ENCODE measurements at places on chromosomes 5 and 9.

DNA sequence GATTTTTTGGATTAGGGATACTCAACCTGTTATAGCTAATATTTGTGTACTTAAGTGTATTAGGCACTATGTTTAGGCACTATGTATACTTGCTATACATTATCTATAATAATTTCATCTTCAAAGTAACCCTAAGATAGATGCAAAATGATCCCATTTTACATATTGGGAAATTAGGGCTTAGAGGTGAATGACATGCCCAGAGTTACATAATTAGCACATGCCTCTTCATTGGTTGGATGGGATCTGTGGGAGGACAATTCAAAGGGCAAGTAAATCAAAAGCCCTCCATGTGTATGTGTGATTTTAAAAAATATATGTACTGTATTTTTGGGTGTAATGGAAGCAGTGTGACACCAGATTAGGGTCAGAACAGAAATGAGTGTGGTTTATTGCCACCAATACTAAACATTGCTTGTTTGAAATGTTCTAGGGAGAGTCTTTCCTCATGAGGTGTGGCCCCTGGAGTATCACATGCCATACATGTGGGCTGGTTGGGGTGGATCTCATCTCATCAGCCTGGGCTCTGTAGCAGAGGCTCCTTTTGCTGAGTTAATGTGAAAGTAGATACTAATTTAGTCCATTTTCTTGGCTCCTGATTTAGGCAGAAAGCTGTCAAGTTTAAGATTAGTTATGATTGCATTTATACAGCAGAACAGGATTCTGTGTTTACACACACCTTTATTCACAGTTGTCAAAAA is 5.5 kb downstream of the C9orf85 start:
- no peak for DNase-seq

GRCh38 chr5:142283304-142283703 is 41.5 kb downstream of the SPRY4 start:
- no peak for DNase-seq

DNA sequence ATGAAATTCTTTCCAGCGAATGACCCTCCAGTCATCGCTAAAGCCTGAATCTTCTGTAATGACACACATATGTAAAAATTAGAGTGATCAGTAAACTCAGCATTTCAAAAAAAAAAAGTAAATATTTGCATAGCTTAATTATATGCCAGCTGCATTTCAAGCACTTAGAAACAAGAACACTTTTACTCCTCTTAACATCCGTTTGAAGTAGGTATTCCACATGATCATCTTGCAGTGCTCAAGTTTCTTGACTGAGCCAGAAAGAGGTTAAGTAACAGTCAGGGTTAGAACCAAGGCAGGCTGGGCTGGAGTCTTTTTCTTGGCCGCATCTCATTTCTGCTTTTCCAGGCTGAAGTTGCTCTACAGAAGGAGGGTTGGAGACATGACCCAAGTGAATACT is 27.6 kb downstream of the EGFLAM start:
- DNase-seq: no peak

DNA sequence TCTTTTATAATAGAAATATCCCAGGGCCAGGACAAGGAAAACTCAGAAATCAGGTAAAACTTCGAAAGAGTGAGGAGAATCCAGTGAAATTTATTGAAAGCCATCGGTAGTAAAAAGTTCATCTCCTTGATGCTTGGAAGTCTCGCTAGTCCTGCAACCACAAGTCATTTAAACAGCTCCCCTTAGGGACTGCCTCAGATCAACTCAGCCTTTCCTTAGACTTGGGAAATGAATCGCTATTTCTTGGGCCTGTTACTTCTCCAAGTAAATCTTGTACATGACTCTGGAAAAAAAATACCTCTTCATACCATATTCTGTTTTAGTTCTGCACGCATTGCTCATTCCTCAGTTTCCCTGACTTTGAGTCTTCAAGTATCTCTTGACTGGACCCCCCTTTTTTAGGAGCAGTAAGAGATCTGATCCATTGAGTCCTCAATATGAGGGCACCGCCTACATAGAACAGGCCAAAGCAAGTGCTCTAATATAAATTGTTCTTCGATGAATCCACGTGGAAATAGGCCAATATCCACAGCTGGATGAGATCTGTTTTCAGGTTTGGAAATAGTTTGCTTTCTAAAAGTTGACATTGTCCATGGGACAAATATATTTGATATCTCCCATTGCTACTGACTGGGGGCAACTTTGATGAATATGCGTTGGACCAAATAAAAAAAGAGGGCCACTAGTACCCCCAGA is 114.2 kb downstream of the PRDM6 start:
- DNase-seq: no peak

DNA sequence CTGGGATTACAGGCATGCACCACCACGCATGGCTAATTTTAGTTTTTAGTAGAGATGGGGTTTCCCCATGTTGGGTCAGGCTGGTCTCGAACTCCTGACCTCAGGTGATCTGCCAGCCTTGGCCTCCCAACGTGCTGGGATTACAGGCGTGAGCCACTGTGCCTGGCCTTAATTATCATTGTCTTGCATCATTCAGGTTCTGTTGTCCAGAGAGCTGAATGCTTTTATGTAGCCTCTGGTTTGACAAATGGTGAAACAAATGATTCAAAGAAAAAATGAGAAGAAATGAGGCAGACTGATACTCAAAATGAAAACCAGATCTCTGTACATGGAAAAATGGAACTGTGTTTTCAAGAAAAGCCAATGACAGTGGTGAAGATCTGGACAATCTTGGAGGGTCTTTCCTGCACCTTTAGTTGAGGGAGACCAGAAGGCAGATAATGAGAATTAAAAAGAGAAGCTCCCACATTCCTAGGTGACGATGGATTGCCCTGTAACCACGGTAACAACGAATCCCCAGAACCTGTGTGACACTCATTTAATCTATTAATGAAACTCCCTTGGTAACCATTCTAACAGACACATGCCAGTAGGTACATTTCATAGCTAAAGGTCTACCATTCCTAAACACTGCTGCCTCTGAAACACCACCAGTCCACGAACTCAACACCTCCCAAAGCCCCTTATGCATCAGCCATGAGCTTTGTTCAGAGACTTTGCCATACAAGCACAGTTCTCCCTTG is 1.6 kb downstream of the TEX48 start:
- DNase-seq: no peak

DNA sequence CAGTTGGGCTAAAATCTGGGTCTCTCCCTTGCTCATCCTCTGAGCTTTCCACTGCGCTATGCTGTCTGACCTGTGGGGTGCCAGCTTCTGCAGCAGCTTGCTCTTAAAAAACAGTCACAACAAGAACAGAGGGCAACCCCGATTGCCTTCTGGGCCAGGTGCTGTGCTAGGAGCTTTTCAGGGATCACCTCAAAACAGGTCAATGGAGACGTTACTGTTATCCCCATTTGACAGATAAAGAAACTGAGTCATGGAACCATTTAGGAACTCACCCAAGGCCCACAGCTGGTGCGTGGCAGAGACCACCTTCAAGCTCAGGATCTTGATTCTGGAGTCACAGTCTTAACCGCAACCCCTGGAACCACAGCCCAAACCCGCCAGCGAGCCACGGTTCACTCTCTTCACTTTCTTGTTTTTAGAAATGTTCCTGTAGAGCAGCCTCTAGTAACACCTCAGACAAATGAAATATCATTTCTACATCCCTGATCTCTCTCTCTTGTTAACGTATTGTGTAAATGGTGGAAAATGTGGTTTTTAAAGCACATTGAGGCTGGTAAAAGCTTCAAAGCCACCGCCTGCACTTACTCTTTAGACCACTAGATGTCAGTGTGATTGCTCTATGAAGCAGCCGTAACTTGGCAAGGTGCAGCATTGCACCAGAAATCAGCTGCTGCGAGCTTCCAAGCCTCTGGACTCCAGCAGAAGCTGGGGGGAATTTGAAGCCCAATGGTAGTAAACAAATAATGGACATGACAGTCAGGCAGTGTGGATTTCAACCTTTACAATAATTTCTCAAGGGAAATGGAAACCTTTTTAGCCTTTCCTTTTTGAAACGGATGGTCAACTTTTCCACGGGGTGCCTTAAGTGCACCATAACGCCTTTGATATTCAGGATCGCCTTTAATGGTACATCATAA is 1.7 kb downstream of the FYB1 start:
- DNase-seq: peak; percentile 46

DNA sequence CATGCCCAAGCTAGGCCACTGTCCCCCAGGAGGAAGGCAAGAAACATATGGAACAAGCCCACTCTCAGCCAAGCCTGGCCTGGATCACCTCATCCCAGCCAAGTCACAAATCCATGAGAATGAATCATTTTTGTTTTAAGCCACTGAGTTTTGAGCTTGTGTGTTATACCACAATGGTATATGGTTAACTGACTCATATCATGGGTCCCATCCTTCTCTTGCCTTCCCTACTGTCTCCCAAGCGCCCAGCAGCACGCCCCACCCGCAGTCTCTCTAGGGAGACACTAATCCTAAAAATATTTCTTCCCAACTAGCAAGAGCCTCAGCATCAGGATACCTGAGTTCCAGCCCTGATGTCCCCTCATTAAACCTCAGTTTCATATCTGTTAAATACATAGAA is 248.1 kb downstream of the CDK5RAP2 start:
- DNase-seq: no peak

DNA sequence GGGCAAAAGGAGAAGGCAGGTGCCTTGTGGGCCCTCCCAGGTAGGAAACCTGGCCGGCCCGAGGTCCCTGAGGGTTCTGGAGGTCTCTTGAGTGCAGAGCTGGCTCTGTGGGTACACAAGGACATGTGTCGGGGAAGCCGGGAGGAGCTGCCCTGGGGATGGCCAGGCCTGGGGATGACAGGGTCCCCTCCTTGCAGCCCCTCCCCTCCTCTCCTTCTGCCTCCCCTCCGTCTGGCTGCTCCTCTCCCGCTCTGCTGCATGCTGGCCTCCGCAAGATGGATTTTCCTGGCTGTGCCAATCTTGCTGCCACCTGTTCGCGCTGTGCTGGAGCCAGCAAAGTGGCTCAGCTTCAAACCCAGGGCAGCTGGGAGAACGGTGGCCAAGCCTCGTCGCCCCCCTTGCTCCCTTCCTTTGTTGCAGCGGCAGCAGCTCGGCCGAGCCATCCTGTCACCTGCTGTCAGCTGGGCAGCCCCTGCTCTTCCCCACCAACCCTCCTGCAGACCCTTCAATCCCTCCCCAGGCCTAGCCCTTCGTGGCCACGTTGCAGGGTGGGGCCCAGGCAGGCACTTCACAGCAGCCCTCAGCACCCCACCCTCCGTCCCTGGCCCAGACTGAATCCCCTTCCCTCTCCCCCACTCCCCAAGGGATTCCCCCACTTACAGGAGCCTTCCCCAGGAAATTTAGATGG is 17.6 kb upstream of the UNC5A start:
- no peak for DNase-seq

Measured in HS-27A (cell line).